Activated effector memory CD4-positive, alpha-beta T cell treated with anti-CD3 and anti-CD28 coated beads, Interleukin-2, amount 50 U/mL, for 16 hours (primary cell): ENCODE measurements at places on chromosomes 16 and 17.

DNA sequence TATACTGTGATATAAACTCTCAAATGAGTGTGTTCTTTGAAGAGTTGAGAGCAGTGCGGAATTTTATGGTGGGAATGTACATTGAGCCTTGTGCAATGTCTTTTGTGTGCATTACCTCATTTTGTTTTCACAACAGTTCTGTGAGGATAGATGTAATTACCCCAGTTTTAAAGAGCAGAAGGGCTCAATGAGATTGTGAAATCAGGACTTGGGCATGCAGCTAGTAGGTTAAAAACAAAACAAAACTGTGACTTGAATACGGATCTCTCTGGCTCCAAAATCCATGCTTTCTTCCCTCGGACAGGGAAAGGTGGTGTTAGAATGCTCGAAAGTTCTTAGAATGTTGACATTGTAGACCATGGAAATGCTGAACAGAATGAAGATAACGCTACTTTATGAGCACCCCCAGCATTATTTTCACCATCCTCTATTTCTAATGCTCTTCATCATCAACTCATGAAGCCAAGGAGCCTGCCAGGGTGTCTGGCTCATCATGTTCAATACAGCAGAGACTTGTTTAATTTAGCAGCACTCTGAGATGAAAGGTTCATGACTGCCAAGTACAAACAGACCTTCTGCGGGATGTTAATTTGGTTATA, 17.1 kb downstream of the MRTFB start:
- DNase-seq = no peak

DNA sequence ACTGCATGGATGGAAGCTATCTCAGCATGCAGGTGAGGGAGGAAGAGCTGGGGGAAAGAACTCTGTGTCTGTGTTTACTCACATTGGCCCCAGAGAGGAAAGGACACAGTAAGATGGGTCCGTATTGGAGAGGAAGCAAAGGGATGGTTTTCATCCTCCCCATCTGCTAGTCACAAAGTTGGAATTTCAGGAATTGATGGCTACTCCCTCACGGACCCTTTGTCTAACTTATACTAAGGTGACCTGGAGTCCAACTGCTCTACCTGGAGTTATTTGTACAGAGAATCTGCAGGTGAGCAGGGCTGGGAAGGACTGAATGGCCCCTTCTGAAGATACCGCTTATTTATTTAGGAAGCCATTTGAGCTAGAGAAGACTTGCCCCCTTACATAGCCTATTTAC, 55.1 kb downstream of the WNT3 start:
- no peak for DNase-seq

GRCh38 chr16:10277597-10277996, 95.4 kb upstream of the GRIN2A start:
- DNase-seq = no peak

- DNase-seq = no peak
These were observed 374.8 kb downstream of the ZFHX3 start for GRCh38 chr16:72673118-72673517.

GRCh38 chr16:57799600-57800199, 2.6 kb downstream of the KIFC3 start:
- DNase-seq = no peak

DNA sequence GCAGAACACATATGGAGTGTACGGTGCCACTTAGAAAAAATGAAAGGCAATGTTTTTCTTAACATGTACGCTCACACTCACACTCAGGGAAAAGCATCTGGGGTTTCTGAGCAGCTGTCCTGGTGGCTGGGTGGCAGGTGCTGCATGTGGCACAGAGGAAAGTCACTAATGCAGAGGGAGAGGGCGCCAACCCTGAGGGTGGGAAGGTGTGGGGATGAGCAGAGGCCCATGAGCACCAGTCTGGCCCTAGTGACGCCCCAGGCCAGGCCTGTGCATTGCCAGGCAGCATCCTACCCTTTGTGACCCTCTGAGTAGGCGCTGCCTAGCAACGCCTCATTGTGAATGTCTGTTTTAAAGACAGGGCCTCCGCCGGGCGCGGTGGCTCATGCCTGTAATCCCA, 19.1 kb upstream of the LCMT1 start:
- DNase-seq = no peak

- no peak for DNase-seq
These were observed 20.0 kb upstream of the TBX2 start for GRCh38 chr17:61379457-61380216.

- no peak for DNase-seq
These were observed 12.2 kb downstream of the USB1 start for GRCh38 chr16:58013201-58013956.

DNA sequence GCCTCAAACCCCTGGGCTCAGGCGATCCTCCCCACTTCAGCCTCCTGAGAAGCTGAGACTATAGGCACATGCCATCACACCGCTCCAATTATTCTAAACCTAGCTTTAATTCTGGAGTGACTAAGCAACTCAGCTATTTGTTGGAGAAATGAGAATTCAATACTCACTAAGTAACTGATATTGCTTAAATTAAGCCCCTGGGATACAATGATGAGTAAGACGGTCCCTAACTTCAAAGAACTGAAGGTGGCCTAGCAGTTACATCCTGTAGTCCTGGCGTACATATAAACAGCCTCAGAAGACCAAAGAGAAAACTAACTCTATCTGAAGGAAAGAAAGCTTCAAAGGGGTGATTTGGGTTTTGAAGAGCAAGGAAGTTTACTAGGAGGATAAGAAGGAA, 25.0 kb downstream of the XPO6 start:
- no peak for DNase-seq

DNA sequence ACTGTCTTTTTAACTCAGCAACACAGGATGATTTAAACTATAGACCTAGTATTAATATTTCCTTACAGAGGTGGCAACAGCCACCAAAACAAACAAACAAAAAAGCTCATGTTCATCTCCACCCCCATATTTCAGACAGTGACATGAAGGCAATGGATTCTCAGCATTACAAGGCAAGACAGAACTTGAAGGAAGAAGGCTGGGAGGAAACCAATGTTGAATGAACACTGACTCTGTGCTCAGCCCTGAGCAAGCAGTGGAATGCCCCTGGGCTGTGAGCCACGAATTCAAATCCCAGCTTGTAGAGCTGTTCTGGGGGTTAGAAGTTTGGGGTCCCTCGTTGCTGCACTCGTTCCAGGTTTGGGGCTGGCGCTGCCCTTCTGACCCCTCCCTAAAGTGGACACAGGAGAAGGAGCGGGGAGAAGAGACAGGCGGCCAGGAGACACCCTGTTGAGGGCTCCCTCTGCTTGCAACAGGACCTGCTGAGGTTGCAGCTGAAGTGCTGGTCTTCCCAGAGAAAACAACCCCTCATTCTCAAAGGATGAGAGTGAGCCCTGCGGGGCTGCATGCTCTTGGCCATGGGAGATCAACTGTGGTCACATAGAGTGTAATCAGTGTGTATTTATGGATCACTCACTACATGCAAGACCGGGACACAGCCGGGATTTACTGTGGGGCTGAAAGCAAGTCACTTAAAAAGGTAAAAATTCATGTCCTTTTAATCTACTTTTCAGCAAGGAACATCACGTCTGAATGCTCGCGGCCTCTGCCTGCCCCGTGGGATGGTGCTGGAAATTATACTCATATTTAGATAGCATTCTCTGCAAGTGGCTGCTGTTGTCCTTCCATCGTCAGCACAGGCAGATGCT, 34.3 kb downstream of the MYH3 start:
- DNase-seq = no peak

- DNase-seq = no peak
These were observed 14.2 kb downstream of the ATP6V0A1 start for GRCh38 chr17:42472709-42473521.

DNA sequence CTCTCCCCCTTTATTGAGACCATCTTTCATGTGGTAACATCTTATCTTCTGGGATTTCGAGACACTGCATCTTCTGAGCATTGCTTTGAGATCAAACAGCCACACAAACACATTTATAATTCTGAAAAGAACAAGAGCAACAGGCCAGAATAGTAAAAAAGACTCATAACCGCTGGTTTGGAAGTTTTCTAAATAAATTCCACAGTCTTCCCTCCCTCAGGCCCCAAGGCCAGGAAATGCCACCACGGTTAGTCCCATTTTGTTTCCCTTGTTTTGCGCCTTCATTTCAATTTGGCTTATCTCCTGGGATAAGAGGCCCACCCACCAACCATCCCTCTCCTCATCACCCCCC, 25.3 kb downstream of the LITAF start:
- no peak for DNase-seq

DNA sequence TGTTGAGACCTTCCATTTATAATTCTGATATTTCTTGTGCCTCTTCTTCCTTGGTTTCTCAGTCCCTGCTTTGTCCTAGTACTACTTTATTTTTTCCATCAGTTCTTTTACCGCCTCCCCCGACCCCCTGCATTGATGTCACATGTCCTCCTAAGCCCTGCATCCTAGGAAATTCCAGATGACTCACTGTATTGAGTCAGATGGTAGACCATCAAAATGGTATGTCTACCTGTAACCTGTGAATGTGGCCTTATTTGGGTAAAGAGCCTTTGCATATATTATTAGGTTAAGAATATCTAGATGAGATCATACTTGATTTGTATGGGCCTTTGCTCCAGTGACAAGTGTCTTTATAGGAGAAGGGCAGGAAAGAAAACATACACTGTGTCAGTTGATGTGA, 515.3 kb upstream of the CA10 start:
- DNase-seq = no peak

DNA sequence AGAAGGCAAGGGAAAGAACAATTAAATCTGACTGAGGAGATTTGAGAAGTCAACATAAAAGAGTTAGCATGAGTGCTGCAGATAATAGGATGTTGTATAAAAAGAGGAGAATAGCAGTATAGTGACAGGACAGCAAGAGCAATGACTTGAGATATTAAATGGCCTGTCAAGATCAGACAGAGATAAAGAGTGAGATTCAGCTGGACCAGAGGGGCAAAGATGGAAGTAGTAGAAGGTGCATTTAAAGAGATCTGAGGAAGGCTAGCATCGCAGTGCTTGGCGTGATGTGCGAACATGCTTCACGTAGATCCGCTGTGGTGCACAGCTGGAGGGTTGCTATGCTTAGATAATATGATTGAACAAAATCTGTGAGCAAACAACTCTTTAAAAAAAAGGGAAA, 1422.6 kb upstream of the CDH8 start:
- DNase-seq = no peak

- DNase-seq = peak; percentile 74
These were observed 539 bp downstream of the LRRC45 start for GRCh38 chr17:82023447-82024241.

- DNase-seq = no peak
These were observed 59.1 kb downstream of the SSH2 start for GRCh38 chr17:29870836-29871465.

DNA sequence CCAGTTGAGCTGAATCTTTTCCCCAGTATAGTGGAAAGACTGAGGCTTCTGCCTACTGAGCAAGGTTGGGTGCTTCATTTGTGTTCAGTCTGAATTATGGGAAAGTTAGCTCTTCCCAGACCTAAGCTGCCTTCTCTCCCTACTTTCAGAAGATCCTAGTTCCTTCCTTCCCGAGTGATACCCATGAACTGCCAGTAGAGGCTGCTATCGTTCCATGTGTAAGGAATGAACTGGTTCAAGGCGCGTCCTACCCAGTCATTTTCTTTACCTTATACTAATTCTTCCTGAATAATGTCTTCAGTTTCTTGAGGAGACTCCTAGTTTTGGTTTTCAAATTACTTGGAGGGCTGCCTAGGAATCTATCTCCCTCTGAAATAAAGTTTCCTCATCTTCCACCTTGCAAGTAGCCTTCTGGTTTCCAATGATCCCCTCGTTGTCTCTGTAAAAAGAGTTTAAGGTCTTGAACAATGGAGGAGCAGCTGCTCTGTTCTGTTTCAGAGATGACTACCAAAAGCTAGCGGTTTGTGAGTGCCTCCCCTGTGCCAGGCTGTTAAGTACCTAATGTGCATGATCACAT, 934 bp upstream of the AOC2 start:
- DNase-seq = peak; percentile 44

- no peak for DNase-seq
These were observed 219.9 kb upstream of the NLRP1 start for GRCh38 chr17:5804251-5804650.

- peak; percentile 17 for DNase-seq
These were observed 16.7 kb upstream of the ADGRG1 start for GRCh38 chr16:57611706-57612105.

DNA sequence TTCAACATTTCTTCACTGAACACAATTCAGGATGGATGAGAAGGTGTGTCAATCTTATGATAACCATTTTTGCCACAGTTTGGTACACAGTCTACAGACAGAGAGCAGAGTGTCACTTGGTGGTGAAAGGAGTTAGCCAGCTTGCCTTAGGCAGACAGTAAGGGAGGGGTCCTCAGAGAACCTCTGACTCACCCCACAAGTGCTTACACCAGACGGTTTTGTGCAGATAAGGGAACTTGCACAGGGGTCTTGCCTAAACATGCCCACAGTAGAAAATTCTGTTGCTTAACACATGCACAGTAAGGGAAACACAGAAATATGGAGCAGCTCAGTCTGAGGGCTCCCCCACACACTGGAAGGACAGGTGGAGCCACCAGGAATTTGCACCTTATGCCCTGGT, 204.5 kb upstream of the CDH8 start:
- no peak for DNase-seq

DNA sequence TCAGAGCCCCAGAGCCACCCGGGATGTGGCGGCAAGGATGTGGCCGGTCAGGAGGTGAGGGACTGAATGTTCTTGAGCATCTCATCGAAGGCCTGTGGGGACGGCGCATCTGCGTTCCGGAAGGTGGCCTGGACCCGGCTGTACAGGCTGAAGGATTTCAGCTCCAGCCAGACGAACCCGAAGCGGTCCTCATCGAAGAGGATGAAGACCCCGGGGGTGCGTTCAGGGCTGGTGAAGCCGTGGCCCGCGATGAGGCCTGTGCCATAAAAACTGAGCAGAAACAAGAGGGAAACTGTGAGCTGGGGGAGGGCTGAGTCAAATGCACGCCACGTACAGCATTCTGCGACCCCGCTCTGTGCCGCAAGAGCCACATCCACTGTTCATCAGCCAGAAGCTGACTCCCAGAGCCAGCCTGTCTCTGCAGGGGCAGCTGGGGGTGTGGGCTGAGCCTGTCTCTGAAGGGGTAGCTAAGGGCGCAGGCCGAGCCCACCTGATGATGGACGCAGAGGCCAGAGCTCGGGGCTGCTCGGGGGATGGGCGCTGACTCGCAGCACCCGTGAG, 14.1 kb upstream of the C16orf95 start:
- no peak for DNase-seq

DNA sequence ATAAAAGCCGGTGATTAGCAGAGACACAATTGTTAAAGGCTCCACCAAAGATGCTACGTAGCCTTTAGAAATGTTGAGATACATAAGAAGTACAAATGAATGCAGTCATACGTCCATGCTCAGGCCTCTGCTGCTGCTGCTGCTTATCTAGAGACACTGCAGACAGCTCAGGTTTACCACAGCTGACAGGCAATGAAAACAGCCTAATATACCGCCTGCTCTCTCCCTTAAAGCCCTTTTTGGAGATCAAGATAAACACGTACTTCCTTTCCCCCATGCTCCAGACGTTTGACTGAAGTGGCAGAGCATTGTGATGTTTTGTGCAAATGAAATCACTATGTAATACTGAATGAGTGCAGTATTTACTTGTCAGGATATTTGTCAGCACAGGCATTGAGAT, 185.3 kb downstream of the AATF start:
- DNase-seq = no peak

GRCh38 chr17:81833160-81833920, at the start of gene MCRIP1:
TSS of gene MCRIP1 (minus strand) at chr17:81833291. CDS start at chr17:81824506, 8,785 bp downstream.
- peak; percentile 98 for DNase-seq
